Kidney tubule cell (primary cell): ENCODE measurements at places on chromosomes 1 and 21.

- DNase-seq = no peak
Measured at GRCh38 chr1:43965316-43965715, 4.5 kb upstream of the DPH2 start.

DNA sequence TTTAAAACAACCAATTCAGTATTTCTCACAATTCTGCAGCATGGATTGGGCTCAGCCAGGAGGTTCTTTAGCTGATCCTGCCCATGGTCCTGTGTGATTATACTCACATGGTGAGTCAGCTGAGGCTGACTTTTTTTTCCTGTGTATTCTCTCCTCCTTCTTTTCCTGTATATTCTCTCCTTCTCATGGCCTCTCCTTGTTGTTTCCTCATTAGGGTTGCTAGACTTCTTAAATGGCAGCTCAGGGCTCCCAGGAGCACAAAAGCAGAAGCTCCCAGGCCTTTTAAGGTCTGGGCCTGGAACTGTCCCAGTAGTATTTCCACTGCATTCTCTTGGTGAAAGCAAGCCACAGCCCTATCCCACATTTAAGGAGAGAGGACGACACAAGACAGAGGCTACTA is 26.8 kb downstream of the VANGL1 start:
- DNase-seq = no peak

GRCh38 chr21:38861989-38862683 is 56.4 kb downstream of the ETS2 start:
- DNase-seq = no peak

DNA sequence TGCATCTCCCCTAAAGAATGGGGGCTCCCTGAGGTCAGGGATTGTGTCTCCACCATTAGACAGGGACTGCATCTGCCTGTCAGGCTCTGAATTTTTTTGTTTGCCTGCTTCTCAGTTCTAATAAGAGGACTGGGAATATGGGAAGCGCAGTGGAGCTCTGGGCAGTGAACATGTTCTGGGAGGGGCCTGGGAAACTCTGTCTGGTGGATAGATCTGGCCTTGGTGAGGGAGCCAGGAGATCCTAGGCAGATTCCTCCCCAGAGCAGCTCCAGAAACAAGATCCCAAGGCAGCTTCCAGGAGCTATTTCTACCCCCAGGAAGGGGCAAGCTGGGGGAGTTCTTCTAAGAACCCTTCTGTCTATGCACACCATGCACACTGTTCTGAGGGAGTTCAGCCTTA is 12.6 kb upstream of the MYOG start:
- no peak for DNase-seq

GRCh38 chr1:230728710-230729392 is 14.9 kb upstream of the AGT start:
- DNase-seq = no peak

DNA sequence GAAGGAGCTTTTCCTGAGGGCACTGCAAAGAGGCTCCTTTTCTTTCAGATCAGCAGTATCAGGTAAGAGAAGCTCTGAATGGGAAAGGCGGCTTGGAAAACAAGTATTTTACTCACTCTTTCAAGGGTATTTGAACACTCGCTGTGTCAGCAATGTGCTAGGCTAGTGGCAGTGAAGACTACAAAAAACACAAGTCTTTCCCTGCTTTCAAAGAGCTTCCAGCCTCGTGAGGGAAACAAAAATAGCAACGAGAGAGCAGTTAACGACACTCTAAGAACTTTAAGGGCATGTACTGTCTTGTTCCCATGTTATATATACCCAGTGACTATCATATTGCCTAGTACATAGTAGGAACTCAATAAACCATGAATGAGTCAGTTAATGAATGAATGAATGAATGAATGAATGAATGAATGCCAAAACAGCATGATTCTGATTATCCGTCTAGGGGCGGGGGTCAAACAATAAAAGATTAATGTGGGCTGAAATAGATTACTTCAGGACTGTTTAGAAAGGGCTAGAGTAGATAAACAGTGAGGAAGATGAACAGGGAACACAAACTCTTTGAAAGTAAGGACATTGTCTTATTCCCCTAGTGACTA is 14.2 kb upstream of the MCOLN3 start:
- no peak for DNase-seq

GRCh38 chr1:22168412-22168973 is 25.6 kb upstream of the WNT4 start:
- no peak for DNase-seq

GRCh38 chr1:219339466-219339865 is 165.8 kb downstream of the LYPLAL1 start:
- no peak for DNase-seq

GRCh38 chr1:239816081-239816782 is 275.5 kb upstream of the FMN2 start:
- DNase-seq = peak; percentile 83

GRCh38 chr1:198064181-198064580 is 92.6 kb upstream of the NEK7 start:
- DNase-seq = no peak

GRCh38 chr1:34149501-34149900 is 15.5 kb downstream of the CSMD2 start:
- DNase-seq = no peak

GRCh38 chr1:214895011-214895600 is 187.4 kb upstream of the KCNK2 start:
- DNase-seq = peak; percentile 66

DNA sequence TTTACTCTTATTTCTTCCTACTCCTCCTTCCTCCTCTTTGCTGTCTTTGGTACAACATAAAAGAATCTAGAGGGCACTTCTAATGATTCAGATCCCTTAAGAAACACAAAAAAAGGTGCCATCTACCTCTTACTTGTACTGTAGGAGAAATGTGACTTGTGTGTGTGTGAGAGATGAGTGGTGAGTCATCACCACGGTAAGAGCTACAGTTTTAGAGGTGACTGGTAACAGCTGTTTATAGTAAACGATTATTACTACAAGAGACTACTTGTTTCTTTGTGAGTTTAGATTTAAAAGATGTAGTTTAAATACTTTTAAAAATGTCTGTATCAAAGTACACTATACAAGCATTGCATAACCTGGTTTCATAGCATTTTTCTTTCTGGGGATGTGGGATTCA is 40.4 kb downstream of the SLC35D1 start:
- DNase-seq = peak; percentile 59

DNA sequence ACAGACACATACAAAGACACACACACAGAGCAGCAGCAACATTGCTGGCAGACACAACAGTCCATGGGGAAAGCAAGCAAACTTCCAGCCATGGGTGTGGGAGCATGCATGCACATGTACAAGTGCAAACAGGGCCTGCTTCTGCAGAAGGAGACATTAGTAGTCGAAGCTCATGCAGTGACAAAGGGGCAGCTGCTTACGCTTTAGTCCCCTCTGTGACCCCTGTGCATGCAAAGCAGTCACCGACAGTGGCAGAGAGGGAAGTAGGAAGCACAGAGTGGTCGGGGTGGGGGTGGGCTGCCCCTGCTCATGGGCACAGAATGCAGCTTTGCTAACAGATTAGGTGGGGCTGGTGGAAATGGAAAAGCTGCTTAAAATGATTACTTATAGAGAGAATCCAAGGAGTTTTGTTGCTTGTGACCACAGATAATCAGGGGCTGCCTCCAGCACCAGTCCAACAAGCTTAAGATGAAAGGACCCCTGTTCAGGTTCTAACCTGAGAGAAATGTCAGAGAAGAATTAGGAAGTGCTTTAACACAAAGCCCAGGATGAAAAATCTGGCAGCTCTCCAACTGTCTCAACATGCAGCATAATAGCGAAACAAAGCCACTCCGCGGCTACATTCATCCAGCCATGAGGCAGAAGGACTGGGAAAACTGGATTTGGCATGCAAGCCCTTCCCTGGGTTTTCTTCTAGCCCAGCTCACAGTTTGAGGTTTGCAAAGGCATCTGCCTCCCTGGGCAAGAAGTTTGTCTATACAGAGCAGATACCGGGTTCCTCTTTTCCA is 378.9 kb downstream of the KCNH1 start:
- peak; percentile 14 for DNase-seq

GRCh38 chr1:39326836-39327235 is 122.3 kb downstream of the MACF1 start:
- no peak for DNase-seq

GRCh38 chr21:15826147-15826780 is 96.5 kb downstream of the USP25 start:
- peak; percentile 62 for DNase-seq

DNA sequence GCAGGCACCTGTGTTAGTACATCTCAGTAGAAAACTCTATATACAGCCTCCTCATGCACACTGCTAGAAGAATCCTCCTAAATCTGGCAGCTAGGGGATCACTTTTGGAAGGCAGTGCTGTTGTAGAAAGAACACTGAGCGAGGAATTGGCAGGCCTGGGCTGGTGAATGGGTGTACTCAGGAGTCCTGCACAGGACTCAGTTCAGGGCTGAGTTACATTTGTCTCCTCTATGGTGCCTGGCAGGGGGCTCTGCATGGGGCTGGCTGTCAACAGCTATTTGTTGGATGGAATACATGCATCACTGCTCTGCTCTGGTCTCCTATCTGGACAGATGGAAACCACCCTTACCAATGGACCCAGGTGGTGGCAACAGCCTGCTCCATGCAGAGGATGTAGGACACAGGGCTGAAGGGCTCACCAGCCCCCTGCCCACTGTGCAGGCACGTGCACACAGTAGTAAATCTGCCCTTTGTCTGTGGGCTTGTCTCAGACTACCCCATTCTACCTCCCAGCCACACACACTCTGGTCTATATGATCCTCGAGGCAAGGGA is 74.2 kb downstream of the LRIG2 start:
- DNase-seq = no peak

DNA sequence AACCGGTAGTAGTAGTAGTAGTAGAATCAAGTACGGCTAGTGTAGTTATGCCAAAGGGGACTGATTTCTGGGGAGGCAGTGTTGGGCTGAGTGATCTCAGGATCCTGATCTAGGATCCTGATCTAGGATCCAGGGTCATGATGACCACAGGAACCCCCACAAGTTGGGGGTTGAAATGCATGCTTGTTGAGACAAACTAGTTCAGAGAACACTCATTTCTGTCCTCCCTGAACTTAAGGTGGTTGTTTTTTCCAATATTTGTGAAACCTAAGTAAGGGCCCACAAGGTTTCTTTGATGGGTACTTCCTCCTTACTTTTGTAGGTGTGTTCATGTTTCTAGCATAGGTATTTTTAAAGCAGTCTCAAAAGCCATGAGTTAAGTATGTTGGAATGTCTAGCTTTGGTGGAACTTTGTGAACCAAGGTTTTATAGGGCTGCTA is 33.9 kb upstream of the PDC start:
- peak; percentile 56 for DNase-seq

DNA sequence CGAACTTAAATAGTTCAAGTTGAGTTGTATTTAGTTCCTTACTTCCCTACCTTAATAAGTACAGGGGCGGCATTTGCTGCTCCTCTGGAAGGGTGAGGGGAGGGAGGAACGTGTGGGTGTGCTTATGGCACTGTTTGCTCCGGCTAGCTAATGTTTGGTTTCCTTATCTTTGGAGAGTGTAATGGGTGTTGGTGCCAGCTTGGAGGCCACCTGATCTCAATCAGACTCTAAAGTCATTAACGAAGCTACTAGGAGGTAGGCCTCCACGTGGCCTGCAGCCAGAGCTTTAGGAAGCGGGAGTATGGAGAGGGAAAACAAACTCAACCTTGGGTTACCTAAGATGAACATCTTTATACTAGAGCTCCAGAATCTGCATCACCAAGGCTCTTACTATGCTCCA is 43.0 kb upstream of the RAP1A start:
- no peak for DNase-seq

- peak; percentile 34 for DNase-seq
Measured at GRCh38 chr1:63917571-63918417, 144.0 kb downstream of the ROR1 start.

DNA sequence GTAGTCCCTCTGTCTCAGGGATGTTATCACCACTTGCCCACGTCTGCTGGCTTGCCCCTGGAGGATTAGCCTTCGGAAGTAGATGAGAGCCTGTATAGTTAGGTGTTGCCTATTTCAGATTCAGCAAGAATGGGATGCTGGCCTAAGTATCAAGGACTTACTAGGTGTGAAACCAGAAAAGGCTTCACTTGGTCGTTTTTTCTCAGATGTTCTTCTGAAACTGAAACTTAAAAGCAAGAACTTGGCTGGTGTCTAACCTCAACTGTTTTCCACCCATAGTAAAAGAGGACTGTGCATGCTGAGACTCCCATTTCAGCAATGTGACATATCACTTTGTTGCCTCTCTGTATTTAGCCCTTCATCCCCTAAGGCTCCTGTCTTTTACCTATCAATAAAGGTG is 67.0 kb upstream of the LRRC53 start:
- DNase-seq = no peak

DNA sequence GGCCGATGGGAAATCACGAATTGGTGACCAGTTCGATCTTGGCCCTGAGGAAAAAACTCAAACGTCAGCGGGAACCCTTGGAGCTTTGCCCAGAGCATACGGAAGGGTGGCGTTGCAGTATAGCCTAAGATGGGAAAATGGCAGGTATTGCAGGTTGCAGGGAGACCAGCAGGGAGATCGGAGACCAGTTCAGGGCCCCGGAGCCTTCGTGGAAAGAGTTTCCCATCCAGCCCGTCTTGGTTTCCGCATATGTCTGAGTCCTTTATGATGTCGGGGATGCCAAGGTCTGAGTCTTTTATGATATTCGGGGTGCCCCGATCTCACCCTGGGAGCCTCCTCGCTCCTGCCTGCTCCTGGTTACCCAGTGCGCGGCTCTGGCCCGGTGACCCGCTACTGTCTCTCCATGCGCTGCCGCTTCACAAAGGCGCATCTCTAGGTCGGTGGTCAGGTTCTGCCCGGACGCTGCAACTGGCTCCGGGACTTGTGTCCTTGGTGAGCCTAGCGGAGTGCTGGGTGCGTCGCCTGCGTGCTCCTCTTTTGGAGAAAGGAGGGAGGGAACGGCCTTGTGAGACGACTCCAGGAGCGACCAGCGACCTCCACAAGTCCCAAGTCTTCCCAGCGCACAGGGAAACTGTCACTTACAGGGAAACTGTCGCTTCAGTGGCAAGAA is 94.2 kb downstream of the PRKAB2 start:
- DNase-seq = no peak

GRCh38 chr21:46193829-46194373 is 9.6 kb upstream of the SPATC1L start:
- DNase-seq = no peak

DNA sequence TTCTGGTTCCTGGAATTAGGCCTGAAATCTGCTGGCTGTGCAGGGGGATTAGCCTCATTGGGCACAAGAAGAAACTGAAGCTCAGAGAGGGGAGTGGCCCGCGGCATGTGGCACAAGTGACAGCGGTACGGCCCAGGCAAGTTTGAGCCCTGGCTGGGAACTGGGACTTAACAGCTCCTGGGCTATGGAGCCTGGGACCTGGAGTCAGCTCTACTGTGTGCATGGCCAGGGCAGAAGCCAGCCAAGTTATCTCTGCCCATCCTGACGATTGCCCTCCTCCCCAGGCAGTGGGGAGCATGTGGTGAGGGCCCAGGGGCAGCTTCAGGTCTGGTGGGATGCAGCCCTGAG is 61.3 kb downstream of the ALPL start:
- DNase-seq = no peak

DNA sequence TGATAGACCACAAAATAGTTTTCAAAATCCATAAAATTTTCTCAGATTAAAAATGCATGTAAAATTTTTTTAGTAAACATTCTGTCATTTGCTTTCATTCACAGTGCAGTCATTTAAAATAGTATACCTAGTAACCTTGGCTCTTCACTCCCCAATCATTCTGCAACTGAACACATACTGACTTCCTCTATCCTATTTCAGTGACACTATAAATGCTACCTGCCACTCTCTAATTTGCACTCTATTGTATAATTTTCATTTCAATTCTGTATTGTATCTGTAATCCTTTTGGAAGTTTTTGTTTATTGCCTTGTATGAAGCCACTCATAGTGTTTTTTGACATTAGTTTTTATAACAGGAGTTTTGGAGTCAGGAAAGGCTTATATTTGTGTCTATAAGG is 1029.1 kb upstream of the NCAM2 start:
- DNase-seq = no peak
